Mesothelial cell of epicardium (in vitro differentiated cells): ENCODE measurements at places on chromosomes 1 and 21. TPM values are rescaled to one million over a fixed set of nuclear protein-coding genes. Genes with fewer than 3 reads are reported as not detected.

HOOK1 gene
- 57.2 to 73.7 TPM (median 67.6 TPM) in 3 replicates for total RNA-seq

CFHR5 gene
- not detected in 3 replicates for total RNA-seq

STYXL2 gene
- 0.16 to 0.18 TPM in 2 of 3 replicates, not detected in the other for total RNA-seq

KCNA3 gene
- total RNA-seq = 0.29 to 0.45 TPM (median 0.34 TPM) in 3 replicates

LRRC39 gene
- 1.7 to 2.0 TPM (median 1.9 TPM) in 3 replicates for total RNA-seq

FAM151A gene
- not detected in 3 replicates for total RNA-seq

IL12RB2 gene
- 0.34 to 0.43 TPM in 2 of 3 replicates, not detected in the other for total RNA-seq

PCBP3 gene
- total RNA-seq = 5.0 to 5.4 TPM (median 5.1 TPM) in 3 replicates

- no peak for DNase-seq
These were observed 236.0 kb upstream of the POGK start for GRCh38 chr1:166603296-166603695.

GRCh38 chr21:24188506-24188905, 1418.8 kb downstream of the MRPL39 start:
- DNase-seq = no peak

DNA sequence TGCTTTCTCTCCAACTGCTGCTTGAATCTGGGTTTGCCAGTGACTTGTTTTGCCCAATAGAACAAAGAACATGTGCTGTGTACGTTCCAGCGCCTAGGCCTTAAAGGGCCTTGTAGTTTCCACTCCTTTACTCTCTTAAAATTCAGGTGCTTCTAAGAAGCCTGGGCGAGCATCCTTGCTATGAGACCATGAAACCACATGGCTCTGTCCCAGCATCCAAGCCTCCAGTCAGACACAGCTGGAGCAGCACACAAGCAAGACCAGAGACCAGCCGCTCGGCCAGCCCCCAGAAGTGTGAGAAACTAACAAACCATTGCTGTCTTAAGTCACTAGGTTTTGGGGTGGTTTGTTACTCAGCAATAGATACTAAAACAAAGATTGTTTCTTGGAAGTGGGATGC, 15.1 kb downstream of the PLEKHO1 start:
- no peak for DNase-seq

DNA sequence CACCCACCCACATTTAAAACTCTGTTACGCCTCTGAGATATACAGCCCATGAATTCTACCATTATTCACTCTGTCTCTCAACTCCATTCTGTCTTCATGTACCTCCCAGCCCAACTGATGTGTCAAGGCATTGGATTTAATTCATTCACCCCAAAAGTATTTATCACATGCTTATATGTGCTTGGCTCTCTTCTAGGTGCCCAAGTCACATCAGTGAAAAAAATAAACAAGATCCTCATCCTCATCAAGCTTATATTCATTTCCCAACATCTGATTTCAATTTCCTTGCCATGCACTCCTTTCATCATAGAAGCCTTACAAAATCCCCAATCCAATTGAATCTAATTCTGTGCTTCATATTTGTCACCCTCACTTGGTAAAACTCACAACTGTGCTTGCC, 967.6 kb downstream of the LTN1 start:
- no peak for DNase-seq

DNA sequence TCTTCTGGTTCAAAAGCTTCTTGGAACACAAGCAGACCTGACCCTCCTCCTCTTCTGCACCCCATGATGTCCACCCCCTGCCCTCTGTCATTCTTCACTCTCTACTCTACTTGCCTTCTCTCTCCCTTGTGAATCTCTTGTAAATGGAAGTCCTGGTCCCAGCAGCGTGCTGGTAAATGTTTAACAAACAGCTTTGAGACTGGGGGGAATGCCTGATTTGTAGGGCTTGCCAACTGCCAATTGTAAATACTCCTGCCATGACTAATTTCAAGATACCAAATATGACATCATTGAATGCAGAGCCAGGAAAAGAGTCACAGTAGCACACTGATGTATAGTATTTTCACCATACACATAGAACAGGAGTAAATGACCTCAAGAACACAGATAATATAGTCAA, 40.9 kb upstream of the LRRN2 start:
- no peak for DNase-seq

DNA sequence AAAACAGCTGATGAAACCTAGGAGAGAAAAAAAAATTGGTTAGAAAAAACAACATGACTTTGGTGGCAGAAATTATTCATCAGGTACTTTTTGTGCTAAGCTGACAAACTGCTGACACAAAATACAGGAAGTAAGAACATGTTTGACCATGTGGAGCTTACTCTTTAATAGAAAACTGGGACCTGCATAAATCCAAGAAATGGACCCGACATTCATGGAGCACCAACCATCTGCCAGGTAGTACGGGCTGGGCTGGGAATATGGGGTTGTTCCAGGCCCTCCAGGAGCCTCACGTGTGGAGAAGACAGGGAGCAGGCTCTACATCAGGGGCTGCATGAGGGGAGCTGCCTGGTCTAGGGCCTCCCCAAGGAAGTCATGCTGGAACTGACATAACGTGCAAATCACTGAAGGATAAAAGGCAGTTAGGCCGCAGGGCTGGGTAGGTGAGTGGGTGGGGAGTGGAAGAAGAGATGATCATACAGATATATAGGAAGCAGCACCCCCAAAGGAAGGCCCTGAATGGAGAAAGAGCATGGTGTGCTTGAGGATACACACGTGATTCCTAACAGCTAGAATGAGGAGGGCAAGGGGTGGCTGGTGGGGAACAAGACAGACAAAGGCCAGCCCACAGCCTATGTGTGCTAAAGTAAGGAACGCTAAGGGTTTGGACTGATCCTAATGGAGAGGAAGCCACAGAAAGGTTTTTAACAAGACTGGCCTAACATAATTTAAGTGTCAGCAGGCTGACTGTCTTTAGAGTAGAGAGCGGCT, 26.1 kb downstream of the CD58 start:
- DNase-seq = no peak

DNA sequence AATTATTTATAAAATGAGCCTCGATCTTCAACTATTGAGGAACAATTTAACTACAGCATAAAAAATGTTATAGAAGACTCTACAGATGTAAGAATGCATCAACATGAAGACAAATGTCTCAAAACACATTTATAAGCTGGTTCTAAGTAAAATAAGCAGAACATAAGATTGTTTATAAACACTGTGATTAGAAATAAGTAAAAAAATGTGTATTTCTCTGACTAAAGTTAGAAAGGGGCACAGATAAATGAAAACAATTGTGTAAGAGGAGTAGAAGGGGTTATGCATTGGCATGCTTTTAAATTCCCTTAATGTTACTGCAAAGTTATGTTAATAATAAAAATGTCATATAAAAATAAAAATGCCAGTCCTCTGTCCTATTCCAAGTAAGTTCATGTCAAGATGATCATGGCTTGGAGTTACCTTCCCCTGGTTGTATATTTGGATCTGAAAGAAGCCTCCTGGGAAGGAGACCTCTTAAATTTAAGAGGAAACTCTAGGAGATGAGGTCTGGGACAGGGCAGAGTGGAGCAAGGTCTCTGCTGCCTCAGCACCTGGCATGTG, 70.2 kb upstream of the FAM20B start:
- DNase-seq = no peak

DNA sequence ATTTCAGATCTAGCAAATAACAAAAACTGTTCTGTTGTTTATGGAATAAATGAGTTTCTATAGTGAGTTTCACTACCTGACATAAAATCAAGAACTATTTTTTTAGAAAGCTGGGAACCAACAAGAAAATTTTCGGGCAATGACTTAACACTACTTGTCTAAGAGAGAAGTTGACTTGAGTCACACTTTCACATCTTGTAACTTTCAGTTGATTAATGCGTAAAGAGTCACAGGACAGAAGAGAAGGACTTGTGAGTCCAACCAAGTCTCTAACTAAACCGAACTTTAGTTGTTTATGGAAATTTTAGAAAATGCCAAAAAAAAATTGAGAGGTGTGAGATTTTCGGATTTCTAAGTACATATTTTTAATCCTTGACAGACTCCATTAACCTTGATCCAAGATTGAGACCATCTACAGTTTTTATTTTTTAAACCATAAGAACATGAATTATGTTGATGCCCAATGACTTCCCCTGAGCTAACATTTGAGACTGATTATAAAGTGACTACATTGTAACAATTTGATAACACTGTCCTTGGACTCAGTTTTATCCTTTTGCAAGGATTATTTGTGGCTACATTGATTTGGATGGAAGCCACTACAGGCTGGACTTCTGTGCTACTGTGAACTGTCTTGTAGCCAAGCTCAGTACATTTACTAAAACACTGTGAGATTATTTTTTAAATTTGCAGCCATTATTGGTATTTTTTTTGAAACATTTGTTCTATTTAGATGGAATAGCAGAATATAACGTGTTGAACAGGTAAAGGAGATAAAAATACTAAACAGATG, 284.0 kb downstream of the PTPRC start:
- no peak for DNase-seq

DNA sequence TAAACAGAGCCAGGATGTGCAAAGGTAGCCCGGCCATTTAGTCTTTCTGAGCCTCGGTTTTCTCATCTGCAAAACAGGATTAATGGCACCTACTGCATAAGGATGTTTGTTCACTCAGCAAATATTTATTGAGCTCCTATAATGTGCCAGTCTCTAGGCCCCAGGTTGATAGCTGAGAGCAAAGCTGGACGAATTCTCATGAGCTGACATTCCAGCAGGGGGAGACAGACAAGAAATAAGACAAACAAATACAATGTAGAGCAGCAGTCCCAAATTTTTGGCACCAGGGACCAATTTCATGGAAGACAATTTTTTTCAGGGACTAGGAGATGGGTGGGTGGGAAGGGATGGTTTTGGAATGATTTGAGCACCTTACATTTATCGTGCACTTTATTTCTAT, 74.3 kb upstream of the PAX7 start:
- no peak for DNase-seq

DNA sequence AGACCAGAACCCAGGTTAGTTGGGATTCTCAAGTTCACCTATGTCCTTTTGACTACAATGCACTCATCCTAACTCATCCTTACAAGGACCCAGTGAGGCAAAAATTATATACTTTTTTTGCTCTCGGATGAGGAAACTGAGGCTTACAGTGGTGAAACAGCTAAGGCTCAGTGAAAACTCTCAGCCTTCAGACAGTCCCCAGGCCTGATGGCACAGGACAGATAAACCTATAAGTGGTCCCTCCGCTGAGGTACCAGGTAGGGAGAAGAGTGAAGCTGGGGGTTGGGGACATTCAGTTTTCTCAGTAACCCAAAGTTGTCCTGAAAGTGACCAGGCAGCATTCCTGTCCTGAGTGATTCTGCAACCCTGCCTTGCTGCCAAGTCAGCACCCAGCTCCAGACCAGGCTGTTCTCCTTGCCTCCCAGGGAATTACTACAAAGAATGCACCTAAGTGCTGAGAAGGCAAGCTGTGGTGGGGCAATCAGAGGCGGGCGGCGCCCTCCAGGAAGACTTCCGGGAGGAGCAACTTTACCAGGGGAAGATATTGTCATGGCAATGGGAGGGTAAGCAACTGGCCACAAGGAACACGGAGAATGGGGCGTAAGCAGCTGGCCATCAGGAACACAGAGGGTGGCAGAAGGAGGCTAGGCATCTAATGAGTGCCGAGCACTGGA, 4.6 kb downstream of the TENT5B start:
- no peak for DNase-seq

GRCh38 chr1:62823556-62823955, 39.6 kb downstream of the ATG4C start:
- DNase-seq = no peak

DNA sequence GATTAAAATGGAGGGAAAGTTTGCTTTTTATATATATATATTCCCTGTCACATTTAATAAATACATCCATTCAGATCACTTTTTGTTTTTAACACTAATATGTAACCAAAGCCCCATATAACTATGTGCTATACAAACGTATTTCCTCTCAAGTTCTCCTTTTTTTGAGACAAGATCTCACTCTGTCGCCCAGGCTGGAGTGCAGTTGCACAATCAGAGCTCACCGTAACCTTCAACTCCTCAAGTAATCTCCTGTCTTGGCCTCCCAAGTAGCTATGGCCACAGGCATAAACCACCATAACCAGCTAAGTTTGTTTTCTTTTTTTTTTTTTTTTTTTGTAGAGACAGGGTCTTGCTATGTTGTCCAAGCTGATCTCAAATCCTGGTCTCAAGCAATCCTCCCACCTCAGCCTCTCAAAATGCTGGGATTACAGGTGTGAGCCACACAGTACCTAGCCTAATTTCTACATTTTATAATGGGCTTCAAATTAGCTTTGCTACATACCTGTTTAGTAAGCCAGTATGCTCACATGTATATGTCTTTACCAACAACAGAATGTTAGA, 120.0 kb downstream of the TGFBR3 start:
- no peak for DNase-seq

- no peak for DNase-seq
These were observed 689 bp upstream of the ZNF644 start for GRCh38 chr1:91022518-91022929.

- no peak for DNase-seq
These were observed 351 bp downstream of the MIXL1 start for GRCh38 chr1:226223786-226224244.

DNA sequence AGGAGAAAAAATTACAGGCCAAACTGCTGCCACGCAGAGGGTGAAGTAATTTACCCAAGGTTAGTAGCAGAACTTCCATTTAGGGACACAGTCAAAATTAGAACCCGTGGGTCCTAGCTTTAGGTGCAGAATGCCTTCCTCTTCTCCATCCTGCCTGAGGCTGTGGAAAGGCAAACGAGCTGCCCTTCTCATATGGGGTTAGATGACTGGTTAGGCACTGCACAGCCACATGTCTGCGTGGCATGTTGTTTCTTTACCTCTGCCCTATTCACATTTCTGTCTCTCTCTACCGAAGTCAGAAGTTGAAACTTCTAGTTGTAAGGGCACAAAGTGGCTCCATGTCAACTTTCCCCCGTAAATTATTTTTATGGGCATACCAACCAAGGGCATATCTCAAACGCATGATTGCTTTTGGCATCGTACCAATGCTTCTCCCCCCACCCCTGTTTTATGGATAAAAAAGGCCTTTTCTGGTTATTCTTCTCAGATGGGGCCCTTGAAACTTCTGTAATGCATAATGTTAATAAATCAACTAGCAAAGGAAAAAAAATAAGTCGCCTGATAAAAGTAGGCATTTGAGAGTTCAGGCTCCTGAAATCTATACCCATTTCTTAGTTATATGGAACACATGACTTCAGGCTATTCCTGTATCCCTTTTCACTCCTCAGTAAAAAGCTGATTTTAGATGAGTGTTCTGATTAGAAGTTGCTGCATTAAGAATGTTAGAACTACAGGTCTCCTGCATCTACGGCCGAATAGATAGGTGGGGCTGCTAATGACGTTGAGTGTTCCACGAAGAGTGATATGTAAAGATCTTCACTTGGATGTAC, 139.6 kb upstream of the NRIP1 start:
- no peak for DNase-seq

GRCh38 chr1:205680073-205680851, at the start of gene SLC45A3:
TSS of gene SLC45A3 (minus strand) at chr1:205680509. CDS start at chr1:205664656, 15,853 bp downstream.
- DNase-seq = no peak

DNA sequence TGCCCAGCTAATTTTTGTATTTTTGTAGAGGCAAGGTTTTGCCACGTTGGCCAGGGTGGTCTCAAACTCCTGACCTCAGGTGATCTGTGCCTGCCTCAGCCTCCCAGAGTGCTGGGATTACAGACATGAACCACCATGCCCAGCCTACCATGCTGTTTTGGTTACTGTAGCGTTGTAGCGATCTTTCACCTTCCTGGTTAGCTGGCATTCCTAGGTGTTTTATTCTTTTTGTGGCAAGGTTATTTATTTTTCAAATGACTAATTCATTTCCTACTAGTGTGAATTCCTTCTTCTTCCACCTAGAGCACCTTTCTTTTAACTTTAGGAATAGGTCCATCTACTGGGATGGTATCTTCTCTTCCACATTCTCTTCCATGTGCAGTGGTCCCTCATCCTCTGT, 29.3 kb downstream of the TMEM200B start:
- DNase-seq = no peak
